Dermis blood vessel endothelial cell (primary cell): ENCODE measurements at places on chromosomes 7 and 10.

GRCh38 chr10:5894873-5895272 lies 4.8 kb downstream of the FBH1 start:
- no peak for DNase-seq

DNA sequence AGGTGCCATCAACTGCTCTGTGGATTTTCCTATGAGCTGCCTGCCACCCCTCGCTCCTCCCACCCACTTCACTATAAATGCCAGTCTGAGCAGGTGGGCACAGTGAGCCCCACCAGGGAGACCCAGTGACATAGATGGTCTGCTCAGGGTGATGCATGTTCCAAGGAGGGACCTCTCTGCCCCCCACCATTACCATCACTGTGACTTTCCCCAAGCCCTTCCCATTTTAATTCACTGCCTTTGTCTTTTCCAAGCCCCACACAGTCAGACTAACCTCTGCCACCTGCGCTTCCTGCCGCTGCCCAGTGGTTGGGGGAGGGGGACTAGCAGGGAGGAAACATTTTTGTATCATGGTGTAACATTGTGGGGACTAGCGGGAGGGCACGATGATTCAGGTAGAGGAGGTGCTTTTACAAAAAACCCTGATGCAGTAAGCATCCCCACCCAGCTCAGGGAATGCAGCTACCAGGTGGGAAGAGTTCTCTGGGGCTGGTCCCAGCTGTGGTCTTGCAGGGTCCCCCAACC lies 24.6 kb downstream of the PRSS2 start:
- no peak for DNase-seq

GRCh38 chr10:70540089-70540788 lies 61.7 kb downstream of the PALD1 start:
- DNase-seq: peak; percentile 54

GRCh38 chr7:30184791-30185487 lies 50.2 kb downstream of the MTURN start:
- DNase-seq: no peak

GRCh38 chr7:115145512-115145911 lies 223.6 kb downstream of the MDFIC start:
- DNase-seq: no peak

DNA sequence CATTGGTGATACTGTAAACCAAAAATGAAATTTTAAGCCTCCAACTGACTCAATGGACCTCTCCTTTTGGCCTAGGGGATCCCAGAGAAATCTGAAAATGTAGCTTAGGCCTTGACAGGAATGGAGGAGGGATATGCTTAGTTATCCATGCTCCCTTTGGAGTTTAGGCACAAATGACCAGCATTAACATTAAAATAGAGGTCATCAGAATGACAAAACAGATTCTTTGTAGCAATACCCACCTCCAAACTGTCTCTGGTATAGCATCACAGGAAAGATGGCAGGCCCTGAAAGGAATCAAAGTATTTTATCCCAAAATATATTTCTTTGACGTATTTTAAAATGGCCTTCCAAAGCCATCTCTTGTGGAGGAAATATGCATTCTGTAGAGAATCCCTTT lies 39.1 kb upstream of the LRRN3 start:
- DNase-seq: no peak

DNA sequence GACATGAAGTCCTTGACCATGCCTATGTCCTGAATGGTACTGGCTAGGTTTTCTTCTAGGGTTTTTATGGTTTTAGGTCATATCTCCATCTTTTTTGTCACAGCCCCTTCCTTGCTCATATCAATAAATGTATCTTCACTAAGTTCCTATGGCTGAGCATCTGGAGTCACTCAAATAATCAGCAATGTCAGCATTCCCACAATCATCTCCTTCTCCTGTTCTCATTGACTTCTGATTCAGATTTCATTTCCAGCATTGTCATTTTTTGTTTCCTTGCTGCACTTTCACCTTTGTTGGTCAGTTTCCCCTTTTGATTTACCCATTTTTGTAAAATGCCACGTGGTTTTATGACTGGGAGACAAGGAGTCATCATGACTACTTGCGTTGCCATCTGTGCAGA lies 181.2 kb downstream of the BICC1 start:
- no peak for DNase-seq

GRCh38 chr7:98713165-98713810 lies 96.2 kb downstream of the NPTX2 start:
- peak; percentile 22 for DNase-seq

DNA sequence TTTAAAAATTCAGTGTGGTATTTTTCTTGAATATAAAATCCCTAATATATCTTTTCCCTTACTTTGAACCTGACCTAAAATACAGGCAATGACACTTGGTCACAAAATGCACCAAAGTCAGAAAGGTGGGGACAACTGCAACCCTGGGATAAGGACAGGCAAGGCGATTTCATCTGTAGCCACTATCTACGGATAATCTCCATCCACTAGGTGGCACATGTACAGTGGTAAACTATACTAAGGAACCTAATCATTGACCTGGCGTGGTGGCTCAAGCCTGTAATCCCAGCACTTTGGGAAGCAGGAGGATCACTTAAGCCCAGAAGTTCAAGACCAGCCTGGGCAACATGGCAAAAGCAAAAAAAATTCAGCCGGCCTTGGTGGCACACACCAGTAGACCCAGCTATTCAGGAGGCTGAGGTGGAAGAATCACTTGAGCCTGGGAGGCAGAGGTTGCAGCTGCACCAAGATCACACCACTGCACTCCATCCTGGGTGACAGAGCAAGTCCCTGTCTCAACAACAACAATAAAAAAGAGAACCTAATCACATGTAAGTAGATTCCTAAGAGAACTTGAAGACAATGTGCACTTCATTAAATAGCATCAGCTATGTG lies 98.9 kb downstream of the KMT2C start:
- DNase-seq: peak; percentile 78

- peak; percentile 36 for DNase-seq
These were observed 85.5 kb upstream of the PRKG1 start for GRCh38 chr10:50988792-50989191.

GRCh38 chr10:125158601-125159485 lies 1.5 kb downstream of the CTBP2 start:
- peak; percentile 68 for DNase-seq

GRCh38 chr10:43197834-43198681 lies 59.8 kb downstream of the CSGALNACT2 start:
- peak; percentile 55 for DNase-seq

- DNase-seq: no peak
These were observed 87.6 kb downstream of the ARMH3 start for GRCh38 chr10:101968286-101968939.

DNA sequence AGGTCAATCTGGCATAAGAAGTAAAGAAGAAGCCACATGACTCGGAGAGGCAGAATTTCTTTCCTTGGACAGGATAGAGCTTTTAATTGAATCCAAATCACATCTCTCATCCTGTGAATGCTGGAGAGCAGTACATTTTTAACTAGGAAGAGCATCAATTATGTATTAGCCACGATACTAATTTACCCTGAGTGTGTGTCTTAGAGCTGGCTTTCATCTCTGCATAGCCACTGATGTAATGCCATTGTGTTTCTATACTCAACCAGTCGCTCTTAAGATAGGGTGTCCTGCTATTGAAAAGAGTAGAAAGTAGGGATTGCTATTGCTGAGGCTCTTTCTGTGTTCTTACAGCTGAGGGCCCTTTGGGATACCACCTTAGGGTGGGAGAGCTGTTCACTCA lies 280.3 kb downstream of the AUTS2 start:
- no peak for DNase-seq

DNA sequence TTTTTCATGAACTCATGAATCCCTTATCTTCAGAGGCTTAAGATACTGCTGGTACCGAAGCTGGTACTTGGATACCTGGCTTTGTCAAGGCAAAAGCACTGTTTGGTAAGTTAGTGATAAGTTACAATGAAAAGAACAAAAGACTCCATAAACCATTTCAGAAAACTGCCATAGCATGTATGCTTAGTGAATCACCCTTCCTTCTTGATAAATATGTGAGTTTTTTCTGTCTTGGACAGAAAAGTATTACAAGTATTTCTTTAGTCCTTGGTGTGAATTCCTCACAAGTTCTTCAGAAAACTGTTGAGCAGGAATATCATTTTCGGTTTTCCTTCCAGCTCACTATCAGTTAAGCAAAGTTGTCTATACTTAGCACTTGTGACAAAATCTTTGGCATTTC lies 25.6 kb downstream of the PUS7 start:
- DNase-seq: peak; percentile 69

DNA sequence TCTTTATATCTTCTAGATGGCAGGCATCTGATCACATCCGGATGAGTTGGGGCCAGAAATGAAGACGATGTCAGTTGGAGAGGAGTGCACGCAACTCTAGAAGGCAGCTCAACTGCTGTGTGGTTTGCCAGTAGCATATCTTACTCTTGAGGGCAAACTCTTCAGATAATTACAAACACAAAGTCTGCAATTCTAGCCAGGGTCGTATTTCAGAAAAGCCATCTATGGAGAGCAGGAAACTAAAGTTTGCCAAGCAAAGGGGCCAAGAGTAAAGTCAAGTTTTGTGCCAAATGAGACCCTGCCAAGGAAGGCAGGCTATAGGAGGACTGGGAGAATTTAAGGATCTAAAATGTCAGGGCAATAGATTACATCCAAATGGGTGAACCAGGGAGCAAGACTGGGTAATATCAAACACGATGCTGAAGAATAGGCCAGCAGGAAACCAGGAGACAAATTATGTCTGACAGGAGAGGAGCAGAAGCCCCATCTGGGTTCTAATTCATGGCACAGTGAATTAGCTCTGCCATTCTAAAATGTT lies 312.5 kb upstream of the SEMA3C start:
- DNase-seq: no peak

- no peak for DNase-seq
These were observed 25.1 kb upstream of the HK1 start for GRCh38 chr10:69253171-69253570.
